ENCODE measurements at places on chromosomes 6 and 20.
A peak's percentile ranks its signal among the peaks of the same experiment; 100 is the strongest.

DNA sequence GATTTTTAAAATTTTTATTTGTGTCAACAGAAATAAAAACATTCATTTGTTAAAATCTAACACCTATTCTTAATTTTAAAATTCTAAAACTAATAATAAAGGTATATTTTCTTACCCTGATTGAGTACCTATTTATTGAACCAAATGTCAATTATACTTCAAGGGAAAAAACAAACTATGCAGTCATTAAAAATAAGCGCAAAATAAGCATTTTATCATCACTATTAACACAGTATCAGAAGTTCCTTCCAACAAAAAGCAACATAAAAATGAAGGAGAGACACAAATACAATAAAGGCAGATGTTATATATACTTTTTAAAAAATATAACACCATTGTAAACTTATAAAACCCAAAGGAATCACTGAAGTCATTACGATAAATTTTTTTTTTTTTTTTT lies 52.7 kb downstream of the ZHX3 start:
- no peak overlapping the region for H3K27ac ChIP-seq
- no peaks in the 10 kb centered on the region for H3K27me3 ChIP-seq
- DNase-seq: no peak

DNA sequence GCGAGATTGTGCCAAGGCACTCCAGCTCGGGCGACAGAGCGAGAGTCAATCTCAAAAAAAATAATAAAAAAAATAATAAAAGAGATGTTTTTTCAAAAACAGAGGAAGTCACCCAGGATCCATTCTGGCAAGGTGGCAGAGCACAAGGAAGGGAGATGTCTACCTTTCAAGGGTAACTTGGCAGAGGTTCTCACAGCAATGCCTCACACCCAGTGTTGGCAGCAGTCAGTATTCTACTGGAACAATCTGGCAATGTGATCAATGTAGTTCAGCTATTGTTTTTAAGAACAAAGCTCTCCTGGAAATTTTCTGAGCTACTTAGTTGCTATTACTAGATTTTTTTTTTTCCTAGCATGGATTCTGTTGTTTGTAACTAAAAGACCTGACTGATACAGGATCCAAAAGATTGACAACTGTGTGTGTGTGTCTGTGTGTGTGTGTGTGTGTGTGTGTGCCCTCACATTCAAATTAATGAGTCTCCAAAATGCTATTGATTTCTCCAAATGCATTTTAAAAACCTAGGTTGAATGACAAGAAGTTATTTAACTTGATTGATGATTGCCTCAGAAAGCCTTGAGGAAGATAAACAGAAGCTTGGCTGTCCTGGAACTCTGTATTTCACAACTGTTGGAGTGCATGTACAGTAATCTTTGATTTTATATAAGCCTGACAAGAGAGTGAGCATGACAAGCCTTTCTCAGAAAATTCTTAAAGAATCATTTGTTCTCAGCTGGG lies 114.1 kb upstream of the RREB1 start:
- no peaks in the 10 kb centered on the region for H3K27me3 ChIP-seq
- H3K4me3 ChIP-seq: no peak overlapping the region
- peaks cover 23% of the 10 kb centered on the region for H3K4me1 ChIP-seq

- H3K27ac ChIP-seq: no peak overlapping the region
- H3K4me3 ChIP-seq: no peak overlapping the region
- H3K36me3 ChIP-seq: no peaks in the 10 kb centered on the region
- H3K4me1 ChIP-seq: no peaks in the 10 kb centered on the region
- DNase-seq: no peak
These were observed 13.0 kb downstream of the SLC35F1 start for GRCh38 chr6:117919775-117920729.

GRCh38 chr6:14707971-14708465 lies 537.9 kb upstream of the JARID2 start:
- H3K4me1 ChIP-seq: peaks cover 45% of the 10 kb centered on the region
- no peaks in the 10 kb centered on the region for H3K36me3 ChIP-seq
- DNase-seq: no peak

DNA sequence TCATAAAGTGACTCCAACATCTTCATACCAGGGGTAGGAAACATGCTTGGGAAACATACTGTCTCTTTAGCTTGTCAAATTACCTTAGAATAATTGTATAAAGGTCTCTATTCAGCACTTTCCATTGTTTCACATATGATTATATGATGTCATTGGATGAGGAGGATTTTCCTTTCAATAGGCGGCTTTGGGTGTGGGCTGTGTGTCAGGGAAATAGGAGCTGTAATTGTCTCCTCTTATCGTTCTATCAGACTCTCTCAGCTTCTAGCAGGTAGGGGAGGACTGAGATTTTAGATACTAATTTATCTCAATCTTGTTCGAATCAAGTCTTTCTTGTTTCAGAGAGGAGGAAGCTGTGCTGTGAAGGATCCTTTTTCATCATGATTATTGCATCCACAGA lies 179.4 kb upstream of the OLIG3 start:
- H3K27ac ChIP-seq: no peak overlapping the region
- H3K4me1 ChIP-seq: no peaks in the 10 kb centered on the region
- no peak overlapping the region for H3K4me3 ChIP-seq
- DNase-seq: no peak
- no peaks in the 10 kb centered on the region for H3K36me3 ChIP-seq
- H3K27me3 ChIP-seq: no peaks in the 10 kb centered on the region

DNA sequence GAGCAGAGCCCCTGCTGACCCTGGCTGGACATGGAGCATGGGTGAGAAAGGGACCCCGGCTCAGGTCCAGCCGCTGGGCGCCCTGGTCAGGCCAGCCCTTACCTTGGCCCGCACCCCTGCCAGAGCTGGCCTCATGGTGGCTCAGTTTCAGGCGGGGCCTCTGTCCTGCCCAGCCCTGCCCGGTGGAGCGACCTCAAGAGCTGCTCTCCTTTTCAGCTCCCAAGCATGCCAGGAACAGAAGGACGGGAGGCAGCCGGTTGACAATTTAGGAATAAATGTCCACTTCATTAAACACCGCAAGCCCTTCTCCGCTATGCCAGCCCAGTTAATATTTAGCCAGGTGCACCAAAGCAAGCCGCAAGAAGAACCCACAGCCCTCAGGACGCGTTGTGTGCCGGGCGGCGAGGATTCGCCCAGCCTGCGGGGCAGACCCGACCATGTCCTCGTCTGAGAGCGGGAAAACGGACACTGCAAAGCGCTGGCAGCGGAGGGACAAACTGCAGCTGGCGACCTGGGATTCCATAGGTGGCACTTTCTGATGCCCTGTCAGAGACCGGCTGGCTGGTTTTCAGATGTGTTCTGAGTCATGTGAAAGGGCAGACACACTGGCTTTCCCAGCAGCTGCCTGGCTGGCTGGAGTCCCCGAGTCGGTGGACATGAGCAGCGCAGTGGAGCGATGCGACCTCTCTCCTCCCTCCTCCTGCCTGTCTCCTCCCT lies 221.9 kb downstream of the TTLL2 start:
- H3K27ac ChIP-seq: no peak overlapping the region
- H3K36me3 ChIP-seq: no peaks in the 10 kb centered on the region
- no peaks in the 10 kb centered on the region for H3K4me1 ChIP-seq
- no peak overlapping the region for H3K4me3 ChIP-seq

DNA sequence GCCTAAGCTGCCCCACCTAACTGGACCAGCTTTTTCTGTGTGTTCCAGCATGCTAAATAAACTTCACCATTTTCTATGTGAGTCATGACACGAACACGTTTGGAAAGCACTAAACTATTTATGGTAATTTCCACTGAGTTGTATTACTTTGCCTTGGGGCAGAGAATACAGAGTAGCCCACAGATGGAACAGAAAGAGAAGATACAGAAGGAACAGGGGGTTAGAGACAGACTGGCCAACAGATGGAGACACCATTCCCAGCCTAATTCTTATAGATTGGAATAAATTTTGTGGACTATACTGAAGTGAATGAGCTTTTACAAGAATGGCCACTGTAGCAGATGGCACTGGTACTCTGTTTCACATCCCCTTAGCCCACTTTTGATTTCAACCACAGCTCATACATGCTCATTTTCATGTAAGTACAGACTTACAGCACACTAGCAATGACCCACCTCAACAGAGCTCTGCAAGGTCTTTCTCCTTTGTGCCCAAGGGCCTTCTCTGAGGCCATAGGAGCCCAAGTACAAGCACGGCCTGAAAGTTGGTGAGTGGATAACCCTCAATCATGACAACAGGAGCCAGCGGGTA lies 13.1 kb upstream of the NT5DC1 start:
- H3K4me1 ChIP-seq: peaks cover 16% of the 10 kb centered on the region
- peak; percentile 82 for DNase-seq
- H3K27ac ChIP-seq: no peak overlapping the region
- no peaks in the 10 kb centered on the region for H3K27me3 ChIP-seq

- H3K4me1 ChIP-seq: no peaks in the 10 kb centered on the region
- peak; percentile 32 for DNase-seq
- H3K36me3 ChIP-seq: no peaks in the 10 kb centered on the region
- H3K4me3 ChIP-seq: peak within 1 kb of the TSS; percentile 50
- H3K27ac ChIP-seq: no peak within 1 kb of the TSS
These were observed at the start of gene EEF1A2 for GRCh38 chr20:63498960-63499337. TSS of gene EEF1A2 (minus strand) at chr20:63499083. CDS start at chr20:63497763, 1,320 bp downstream.

DNA sequence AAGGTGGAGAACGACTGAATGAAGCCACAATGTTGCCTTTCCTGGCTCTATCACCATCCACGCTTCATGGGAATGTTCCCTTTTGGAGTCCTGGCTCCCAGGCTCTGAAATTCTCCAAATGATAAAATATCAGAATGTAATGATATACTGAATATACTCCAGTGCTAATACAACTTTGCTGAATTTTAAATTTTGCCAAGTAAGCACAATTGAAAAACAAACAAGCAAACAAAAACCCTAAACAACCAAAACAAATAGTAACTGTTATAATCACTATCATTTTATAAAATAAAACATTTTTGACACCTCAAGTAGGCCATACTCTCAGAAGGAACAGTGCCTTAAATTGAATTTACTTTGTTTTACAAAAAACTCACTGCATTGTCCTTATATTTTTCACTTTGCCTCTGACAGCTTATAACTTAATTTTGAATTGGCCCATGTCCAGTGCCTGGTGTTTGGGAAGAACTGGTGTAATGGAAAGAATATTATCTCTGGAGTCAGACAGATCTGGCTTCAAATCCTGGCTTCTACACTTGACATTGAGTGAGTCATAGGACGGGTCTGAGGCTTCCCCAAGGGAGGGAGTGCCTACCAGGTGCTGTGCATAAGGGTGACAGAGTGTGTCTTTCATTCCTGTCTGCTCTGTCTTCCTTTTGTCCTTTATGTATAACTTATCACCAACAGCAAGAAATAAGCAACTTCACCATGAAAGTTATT lies 698.3 kb downstream of the EPM2A start:
- H3K4me3 ChIP-seq: no peak overlapping the region
- no peaks in the 10 kb centered on the region for H3K4me1 ChIP-seq
- no peaks in the 10 kb centered on the region for H3K36me3 ChIP-seq

- no peaks in the 10 kb centered on the region for H3K36me3 ChIP-seq
- DNase-seq: no peak
- H3K4me3 ChIP-seq: no peak overlapping the region
- peaks cover 31% of the 10 kb centered on the region for H3K27me3 ChIP-seq
- H3K4me1 ChIP-seq: no peaks in the 10 kb centered on the region
These were observed 1.2 kb upstream of the COL19A1 start for GRCh38 chr6:69865126-69865525.

DNA sequence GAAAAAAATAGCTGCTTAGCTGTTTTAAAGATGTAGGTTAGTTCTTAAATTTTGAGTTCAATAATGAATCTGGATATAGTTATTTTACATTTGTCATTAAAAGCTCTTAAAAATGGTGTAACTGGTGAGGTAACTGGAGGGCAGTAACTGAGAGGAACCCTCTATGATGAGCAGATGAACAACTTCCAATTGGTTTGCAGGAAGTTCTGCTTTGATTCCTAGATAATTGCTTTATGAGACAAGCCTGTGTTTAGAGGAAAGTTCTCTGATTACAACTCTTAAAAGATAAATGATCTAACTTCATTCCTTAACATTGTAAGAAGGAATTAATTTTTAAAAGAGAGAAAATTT lies 8.5 kb downstream of the MYLIP start:
- no peak overlapping the region for H3K4me3 ChIP-seq
- H3K27me3 ChIP-seq: no peaks in the 10 kb centered on the region
- H3K4me1 ChIP-seq: peaks cover 57% of the 10 kb centered on the region
- peaks cover 71% of the 10 kb centered on the region for H3K36me3 ChIP-seq
- no peak for DNase-seq
- H3K27ac ChIP-seq: no peak overlapping the region

GRCh38 chr20:32672982-32673851 lies 524 bp downstream of the C20orf203 start:
- no peak overlapping the region for H3K27ac ChIP-seq
- no peak for DNase-seq
- no peaks in the 10 kb centered on the region for H3K36me3 ChIP-seq
- H3K27me3 ChIP-seq: no peaks in the 10 kb centered on the region
- H3K4me1 ChIP-seq: peaks cover 9% of the 10 kb centered on the region

GRCh38 chr20:61888101-61888865 lies 177.4 kb downstream of the TAF4 start:
- no peaks in the 10 kb centered on the region for H3K36me3 ChIP-seq
- no peaks in the 10 kb centered on the region for H3K4me1 ChIP-seq
- no peak overlapping the region for H3K4me3 ChIP-seq
- DNase-seq: no peak
- H3K27me3 ChIP-seq: peaks cover 80% of the 10 kb centered on the region
- no peak overlapping the region for H3K27ac ChIP-seq

DNA sequence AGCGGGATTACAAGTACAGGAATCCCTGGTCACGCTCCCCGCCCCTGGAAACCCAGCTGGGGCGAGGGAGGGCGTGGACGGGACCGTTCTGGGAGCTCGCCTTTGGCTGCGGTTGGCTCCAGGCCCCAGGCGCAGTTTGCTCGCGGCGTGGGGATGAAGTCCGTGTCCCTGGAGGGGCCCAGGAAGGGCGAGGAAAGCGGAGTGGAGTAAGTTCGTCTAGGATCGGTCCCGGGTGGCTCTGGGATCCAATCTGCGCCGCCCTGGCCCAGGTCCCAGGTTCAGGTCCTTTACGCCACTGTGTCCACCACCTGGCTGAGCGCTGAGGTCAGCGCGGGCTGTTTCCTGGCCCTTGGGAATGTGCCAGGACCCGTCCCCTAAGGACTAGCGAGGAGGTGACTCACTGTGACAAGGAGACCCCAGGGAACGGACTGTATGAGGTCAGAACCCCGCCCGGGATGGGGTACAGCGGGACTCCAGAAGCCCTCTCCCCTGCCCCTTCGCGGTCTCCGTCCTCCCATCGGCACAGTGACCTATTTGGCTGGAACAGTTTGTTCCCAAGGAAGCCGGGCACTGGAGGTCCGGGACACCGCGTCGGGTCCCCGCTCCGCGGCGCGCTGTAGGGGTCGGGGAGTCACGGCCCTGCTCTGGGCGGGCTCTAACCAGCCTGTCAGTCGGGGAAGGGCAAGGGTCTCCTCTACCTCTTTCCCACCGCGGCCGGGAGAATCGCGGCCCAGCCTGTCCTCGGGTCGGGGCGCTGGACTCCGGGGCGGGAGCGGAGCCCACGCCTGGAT lies 724 bp downstream of the CDKN1A start:
- H3K4me1 ChIP-seq: peaks cover 36% of the 10 kb centered on the region
- peak; percentile 68 for DNase-seq
- H3K27me3 ChIP-seq: no peaks in the 10 kb centered on the region
- H3K4me3 ChIP-seq: peak overlapping the region; percentile 66

GRCh38 chr6:87870556-87870955 lies 168.5 kb upstream of the AKIRIN2 start:
- H3K27ac ChIP-seq: no peak overlapping the region
- H3K27me3 ChIP-seq: no peaks in the 10 kb centered on the region
- H3K36me3 ChIP-seq: no peaks in the 10 kb centered on the region
- no peaks in the 10 kb centered on the region for H3K4me1 ChIP-seq
- no peak overlapping the region for H3K4me3 ChIP-seq

- H3K36me3 ChIP-seq: no peaks in the 10 kb centered on the region
- H3K4me1 ChIP-seq: no peaks in the 10 kb centered on the region
- no peak overlapping the region for H3K27ac ChIP-seq
These were observed 9.6 kb upstream of the PRIM2 start for GRCh38 chr6:57307850-57308249.

Measured in PC-9 (cell line).